HTR-8/SVneo (cell line): ENCODE measurements at places on chromosomes 6 and 20.

DNA sequence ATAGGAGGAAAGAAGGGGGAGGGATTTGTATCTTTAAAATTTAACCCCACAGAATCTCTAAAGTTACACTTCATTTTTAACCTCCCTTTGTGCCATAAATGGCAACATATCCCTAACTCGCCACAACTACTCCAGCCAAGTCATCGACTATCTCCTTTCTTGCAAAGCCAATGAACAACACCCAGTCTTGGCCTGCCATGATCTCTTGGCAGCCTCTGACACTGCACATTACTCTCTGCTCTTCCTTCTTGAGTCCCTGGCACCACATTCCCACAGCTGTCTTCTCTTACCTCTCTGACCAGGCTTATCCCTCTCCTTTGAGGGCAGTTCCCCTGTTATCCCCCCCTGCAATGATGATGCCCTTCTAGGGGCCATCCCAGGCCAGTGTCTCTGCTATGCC, 42.5 kb downstream of the MBOAT1 start:
- no peak for DNase-seq

DNA sequence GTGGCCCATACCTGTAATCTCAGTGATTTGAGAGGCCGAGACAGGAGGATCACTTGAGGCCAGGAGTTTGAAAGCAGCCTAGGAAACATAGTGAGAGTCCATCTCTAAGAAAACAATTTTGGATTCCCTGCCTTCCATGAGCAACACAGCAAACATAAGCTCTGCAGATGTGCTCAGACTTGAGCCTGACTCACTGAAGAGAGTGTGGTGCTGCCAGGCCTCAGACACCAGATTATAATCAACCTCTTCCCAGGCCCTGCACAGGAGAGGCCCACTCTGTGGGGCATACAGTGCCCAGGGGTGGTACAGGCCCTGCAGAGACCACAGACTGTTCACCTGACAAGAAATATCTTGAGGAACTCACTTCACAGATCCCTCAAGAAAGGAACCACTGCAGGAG, 19.9 kb downstream of the HLA-DPB1 start:
- DNase-seq = no peak

GRCh38 chr20:1477896-1478490, 11.3 kb upstream of the NSFL1C start:
- no peak for DNase-seq

- DNase-seq = no peak
Observed at GRCh38 chr20:3430376-3431069, 23.1 kb upstream of the DNAAF9 start.

DNA sequence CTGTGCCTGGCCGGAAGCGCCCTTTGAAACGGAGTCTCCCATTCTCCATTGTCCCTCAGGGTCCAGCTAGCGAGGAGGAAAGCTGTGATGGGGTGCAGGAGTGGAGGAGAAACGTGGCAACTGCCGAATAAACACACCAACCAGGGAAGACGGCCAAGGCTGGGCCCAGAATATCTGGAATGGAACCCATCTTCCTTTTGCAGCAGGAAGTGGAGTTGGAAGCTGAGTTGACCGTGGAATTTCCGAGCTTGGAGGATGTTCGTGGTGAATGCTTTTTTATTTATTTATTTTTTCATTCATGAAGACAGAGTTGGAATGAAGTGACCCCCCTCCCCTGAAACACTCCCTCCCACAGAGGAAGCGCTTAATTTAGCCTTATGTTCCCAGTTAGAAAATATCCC, 105.6 kb upstream of the RNF24 start:
- DNase-seq = no peak
